Stimulated activated naive CD4-positive, alpha-beta T cell treated with Interleukin-2 at 50 U/mL for 16 hours (primary cell): ENCODE measurements at places on chromosomes 2 and 18.

DNA sequence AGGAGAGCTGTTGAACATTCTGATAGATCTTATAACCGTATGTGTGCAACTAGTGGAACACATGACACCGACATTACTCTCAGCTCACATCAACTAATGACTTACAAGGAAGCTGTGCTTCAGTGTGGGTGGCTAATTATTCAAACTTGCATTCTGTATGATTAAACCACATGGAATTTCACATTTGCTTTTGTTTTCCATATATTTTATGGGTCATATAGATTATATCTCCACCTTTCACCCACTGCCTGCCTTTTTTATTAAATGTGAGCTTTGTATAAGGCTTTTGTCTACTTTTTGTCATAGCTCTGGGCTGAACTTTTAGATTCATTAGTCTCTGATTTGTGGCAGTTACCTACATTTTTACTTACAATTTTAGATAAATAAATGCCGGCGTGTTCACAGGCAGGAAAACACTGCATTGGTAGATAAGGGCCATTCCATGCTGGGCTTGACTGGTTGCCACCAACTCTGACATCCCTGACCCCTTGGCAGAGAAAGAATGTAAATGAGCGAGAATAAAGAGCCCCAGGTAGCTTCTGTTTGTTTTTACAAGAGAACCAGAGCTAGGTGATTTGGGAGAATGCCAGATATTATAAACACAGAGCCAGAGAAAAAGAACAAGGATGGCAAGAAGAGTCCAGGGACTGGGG lies 35.7 kb downstream of the LYPD6 start:
- no peak for DNase-seq

- no peak for DNase-seq
Measured at GRCh38 chr2:167986223-167986622, 261.2 kb downstream of the STK39 start.

DNA sequence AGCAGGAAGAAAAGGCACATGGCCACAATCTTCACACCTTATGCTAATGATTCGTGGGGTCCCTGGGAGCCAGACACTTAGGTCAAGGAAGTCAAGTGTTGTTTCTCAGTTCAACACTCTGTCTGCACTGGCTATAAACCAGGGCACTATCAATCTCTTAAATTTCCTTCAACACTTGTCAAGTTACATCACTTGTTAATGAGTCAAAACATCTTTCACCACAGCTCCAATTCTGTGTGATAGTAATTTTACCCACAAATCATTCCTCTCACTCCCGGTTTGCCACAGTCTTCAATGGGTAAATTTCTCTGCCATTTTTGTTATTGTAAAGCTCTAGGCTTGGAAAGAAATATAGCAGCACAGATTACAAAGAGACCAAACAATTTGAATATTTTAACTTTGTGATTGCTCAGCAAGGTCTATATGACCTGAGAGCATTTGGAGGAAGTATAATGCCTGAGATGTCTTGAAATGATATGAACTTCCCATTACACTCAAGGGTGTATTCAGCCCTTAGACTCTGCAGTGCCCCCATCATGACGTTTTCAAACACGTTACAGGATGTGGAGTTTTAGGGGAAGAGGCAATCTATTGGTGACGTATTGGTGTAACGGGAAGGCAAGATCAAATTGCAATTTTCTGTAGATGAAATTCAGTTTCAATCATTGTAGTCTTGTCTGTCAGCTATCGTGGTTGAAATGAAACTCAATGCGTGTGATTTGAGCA lies 78.7 kb downstream of the ICOS start:
- DNase-seq, result peak; percentile 25

DNA sequence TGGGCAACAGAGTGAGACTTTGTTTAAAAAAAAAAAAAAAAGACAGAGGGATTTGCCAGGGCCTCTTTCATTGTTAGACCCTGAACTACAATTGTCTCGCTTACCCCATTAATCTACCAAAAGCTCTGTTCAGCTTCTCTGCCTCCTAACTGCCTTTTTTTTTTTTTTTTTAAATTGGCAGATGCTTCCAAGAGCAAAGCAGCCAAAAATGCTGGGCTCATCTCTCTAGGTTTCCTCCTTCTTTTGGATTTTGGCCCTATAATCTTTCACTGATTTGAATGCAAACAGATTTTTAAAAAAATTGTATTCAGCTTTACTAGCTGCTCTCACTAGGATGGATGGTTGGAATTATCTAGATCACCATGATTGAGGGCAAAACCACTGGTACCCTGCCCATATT lies 33.2 kb upstream of the RAPGEF4 start:
- no peak for DNase-seq

DNA sequence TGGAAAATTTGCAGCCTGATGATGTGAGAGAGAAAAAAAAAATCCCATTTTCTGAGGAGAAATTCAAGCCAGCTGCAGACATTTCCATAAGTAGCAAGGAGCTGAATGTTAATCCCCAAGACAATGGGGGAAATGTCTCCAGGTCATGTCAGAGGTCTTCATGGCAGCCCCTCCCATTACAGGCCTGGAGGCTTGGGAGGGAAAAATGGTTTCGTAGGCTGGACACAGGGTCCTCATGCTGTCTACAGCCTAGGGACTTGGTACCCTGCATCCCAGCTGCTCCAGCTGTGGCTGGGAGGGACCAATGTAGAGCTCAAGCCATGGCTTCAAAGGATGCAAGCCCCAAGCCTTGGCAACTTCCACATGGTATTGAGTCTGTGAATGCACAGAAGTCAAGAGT lies 53.5 kb upstream of the ARHGAP15 start:
- no peak for DNase-seq

DNA sequence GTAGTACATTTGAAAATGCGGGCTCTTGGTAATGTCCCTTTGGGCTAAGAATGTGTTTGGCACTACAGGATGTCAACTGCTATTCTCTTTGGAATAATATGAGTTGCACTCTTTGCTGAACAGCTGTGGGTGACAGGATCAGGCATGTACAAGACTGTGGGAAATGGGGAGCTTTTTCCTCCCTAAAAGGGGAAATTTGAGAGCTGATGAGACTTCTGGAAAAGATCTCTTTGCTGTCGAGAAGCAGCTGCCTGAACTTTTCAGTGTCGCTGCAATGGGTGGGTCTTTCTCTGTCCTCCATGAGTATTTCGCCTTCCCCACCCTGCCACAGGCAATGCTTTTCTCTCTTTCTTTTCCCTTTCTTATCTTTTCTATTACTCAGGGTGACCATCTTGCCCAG lies 762.2 kb upstream of the GCFC2 start:
- no peak for DNase-seq

- peak; percentile 59 for DNase-seq
Measured at GRCh38 chr2:233100192-233100998, 40.3 kb downstream of the INPP5D start.

DNA sequence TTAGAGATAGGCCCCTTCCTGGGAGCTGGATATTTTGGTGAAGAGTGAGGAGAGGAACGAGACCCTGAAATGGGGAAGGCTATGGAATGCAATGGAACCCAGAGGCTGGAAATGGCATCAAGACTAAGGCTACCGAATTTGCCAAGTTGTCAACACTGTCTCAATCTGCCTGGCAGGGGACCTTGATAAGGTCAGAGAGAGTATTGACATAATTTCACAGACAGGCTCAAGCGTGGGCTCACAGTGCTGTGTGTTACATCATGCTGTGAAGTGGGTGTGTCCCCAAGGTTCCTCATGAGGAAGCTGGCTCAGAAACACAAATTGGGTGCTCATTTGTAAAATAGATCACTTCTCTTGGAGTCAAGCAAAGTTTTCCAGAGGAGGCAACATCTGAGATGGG lies 51.8 kb upstream of the CYRIA start:
- no peak for DNase-seq

GRCh38 chr2:127614246-127614645 lies 31.7 kb upstream of the GPR17 start:
- no peak for DNase-seq

- no peak for DNase-seq
Measured at GRCh38 chr2:184527058-184527457, 71.3 kb upstream of the ZNF804A start.

DNA sequence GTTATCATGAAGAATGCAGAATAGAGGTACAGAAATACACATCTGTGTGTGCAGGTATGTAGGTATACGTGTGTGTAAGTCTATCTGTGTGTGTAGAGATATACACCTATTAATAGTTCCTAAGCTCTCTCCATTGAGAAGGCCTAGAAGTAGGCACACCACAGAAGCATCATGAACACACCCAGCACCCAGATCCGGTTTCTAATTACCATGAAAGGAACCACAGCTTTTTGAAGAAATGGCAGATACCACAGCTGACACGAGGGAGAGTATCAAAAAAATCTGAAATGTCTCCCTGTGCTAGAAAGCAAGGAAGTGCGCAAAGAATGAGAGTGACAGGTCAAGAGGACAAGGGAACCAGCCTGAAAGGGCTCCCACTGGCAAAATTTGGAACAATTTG lies 27.7 kb upstream of the AP1S3 start:
- DNase-seq, result no peak

GRCh38 chr2:48572816-48573215 lies 42.9 kb downstream of the STON1 start:
- DNase-seq, result no peak

DNA sequence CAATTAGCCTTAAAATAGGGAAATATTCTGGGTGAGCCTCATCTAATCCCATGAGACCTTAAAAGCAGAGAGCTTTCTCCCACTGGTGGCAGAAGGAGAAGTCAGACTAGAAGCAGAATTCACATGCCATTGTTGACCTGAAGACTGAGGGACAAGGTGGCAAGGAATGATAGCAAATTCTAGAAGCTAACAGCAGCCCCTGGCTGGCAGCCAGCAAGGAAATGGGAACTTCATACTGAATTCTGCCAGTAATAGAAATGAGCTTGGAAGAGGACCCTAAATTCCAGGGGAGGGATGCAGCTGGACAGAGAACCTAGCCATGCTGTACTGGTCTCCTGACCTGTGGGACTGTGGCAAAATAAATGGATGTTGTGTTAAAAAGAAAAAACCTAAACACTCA lies 19.5 kb downstream of the B3GNT7 start:
- DNase-seq, result no peak

DNA sequence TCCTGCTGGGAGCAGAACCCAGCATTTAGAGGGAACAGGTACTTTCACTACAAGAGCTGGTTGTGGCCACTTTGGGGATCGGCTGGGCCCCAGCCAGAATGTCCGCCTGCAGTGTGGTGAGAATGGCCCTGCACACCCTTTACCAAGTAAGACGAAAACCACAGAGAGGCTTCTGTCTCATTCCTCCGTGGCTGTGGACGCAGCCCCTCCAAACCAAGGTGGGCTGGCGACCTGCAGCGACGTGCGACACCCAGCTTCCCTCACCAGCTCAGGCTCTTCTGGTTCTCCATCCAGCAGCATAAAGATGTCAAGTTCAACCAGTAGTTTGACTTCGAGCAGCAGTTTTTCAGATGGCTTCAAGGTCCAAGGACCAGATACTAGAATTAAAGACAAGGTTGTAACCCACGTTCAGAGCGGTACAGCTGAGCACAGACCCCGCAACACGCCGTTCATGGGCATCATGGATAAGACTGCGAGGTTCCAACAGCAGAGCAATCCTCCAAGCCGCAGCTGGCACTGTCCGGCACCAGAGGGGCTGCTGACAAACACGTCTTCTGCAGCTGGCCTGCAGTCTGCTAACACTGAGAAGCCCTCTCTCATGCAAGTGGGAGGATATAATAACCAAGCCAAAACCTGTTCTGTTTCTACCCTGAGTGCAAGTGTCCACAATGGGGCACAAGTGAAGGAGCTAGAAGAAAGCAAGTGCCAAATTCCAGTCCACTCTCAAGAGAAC lies 56.2 kb downstream of the WDSUB1 start:
- DNase-seq, result no peak

- DNase-seq, result no peak
Measured at GRCh38 chr2:23533338-23533695, 148.3 kb downstream of the KLHL29 start.

- no peak for DNase-seq
Measured at GRCh38 chr2:12618576-12618975, 98.2 kb upstream of the TRIB2 start.

DNA sequence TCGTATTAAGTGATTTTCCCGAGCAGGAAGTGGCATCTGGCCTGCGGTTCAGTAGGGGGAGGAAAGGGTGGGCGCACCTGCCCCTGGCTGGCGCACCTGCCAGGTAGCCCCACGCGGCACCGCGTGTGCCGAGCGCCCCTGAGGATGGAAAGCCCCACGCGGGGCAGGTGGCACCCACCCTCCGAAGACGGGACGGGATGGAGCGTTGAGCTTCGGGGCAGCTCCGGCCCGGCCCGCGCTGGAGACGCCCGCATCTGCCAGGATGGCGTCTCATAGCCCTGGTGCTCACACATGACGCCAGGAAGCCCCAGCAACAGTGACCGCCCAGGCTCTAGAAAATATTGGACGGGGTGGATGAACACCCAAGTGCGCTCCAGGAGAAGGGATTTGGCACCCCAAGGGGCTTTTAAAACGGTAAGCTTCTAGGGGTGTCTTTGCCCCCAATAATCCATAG lies 2.5 kb upstream of the NFATC1 start:
- DNase-seq, result no peak

DNA sequence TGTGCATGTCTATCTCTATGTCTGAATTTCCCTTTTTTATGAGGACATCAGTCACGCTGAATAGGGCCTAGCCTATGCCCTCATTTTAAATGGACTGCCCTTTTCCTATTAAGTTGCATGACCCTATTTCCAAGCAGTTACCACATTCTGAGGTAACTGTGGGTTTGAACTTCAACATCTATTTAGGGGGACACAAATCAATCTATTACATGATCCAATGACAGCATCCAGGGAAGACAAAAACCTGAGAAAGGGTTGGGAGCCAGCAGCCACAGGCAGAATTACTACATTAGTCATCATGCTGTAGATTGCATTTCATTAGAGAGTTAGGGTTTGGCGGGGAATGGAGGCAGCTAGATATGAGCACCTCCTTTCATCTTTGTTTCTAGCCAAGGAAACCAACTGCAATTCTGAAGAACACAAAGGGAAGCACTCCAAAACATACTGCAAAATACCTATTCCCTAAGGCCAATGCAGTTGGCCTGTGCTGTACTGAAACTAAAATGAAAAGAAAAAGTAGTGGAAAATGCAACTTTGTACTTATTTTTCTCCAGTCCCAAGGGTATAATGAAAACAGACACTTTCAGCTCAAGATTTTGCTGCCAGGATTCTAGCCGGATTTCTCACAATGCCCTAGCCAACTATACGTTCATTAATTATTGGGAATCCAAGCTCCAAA lies 40.4 kb upstream of the C1D start:
- DNase-seq, result no peak
